ENCODE measurements at places on chromosomes 2 and 18.

- DNase-seq = no peak
These were observed 256.9 kb upstream of the DPP10 start for GRCh38 chr2:114185501-114185900.

- no peak for DNase-seq
These were observed 25.5 kb upstream of the ST8SIA3 start for GRCh38 chr18:57326718-57327323.

DNA sequence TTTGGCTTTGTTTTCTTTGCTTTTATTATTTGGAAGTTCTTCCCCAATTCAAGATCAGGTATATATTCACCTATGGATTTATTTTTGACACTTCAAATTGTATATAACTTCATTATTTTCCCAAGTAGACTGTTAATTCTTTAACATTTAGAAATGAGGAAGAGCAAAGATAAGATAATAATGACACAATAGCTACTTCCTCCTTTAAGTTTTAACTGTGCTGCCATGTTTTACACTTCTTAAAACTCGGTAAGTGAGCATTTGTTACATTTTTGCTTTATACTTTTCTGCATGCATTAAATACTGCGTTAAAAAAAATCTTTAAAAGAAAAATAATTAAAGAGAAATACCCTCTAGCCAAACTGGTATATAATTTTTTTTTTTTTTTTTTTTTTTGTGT lies 32.5 kb downstream of the SLC66A3 start:
- DNase-seq = no peak

DNA sequence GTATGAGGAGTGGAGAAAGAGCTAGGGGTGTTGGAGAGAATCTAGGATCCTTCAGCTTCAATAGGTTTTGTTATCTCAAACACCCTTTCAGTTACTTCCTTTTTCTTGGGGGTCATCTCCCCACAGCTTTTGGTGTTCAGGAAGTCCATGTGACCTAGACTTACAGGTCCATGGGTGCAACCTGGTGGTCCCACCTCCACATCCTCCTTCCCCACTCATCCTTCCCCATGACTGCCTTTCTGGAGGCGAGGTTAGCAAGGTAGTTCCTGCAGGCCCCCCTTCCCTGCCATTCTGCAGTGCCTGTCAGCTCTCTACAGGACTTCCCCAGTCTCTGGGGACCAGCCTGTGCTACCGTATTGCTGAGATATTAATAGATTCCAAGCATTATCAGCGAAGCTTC lies 107.6 kb downstream of the TMEM17 start:
- DNase-seq = no peak

- no peak for DNase-seq
These were observed 159.3 kb downstream of the FAM124B start for GRCh38 chr2:224242561-224242960.

GRCh38 chr2:18426174-18426573 lies 134.3 kb downstream of the RDH14 start:
- DNase-seq = no peak

GRCh38 chr2:55581874-55582547 lies 35.4 kb downstream of the PPP4R3B start:
- no peak for DNase-seq

GRCh38 chr2:138183705-138184104 lies 219.4 kb downstream of the HNMT start:
- no peak for DNase-seq
